LHCN-M2 (cell line): ENCODE measurements at places on chromosomes 1 and 21.

GRCh38 chr1:204320382-204320804 is 39.3 kb downstream of the PLEKHA6 start:
- peak; percentile 55 for DNase-seq

DNA sequence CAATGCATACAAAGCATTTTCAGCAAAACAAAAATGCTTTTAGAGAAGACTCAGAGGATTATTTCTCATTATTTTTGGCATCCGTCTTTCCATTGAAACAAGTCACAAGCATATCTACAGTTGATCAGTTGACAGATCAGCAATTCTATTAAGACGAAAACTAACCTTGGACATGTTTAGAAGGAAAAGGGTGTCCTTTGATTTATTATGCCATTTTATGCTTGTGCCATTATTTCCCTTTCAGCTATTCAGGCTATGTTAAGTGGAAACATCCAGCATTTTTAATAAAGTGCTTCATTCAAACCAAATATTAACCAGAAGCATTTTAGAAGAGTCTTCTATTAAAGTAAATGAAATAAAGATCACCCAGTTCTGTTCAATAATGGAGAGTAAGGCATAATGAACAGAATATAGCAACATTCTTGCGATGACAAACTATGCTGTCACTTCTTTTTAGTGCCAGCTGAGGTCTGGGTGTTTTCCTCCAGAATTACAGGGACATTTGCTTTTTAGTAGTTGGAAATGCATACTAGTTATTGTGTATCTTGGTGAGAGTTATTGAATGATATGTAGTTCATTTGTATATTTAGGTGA is 481.4 kb downstream of the PLA2G4A start:
- DNase-seq, result no peak

DNA sequence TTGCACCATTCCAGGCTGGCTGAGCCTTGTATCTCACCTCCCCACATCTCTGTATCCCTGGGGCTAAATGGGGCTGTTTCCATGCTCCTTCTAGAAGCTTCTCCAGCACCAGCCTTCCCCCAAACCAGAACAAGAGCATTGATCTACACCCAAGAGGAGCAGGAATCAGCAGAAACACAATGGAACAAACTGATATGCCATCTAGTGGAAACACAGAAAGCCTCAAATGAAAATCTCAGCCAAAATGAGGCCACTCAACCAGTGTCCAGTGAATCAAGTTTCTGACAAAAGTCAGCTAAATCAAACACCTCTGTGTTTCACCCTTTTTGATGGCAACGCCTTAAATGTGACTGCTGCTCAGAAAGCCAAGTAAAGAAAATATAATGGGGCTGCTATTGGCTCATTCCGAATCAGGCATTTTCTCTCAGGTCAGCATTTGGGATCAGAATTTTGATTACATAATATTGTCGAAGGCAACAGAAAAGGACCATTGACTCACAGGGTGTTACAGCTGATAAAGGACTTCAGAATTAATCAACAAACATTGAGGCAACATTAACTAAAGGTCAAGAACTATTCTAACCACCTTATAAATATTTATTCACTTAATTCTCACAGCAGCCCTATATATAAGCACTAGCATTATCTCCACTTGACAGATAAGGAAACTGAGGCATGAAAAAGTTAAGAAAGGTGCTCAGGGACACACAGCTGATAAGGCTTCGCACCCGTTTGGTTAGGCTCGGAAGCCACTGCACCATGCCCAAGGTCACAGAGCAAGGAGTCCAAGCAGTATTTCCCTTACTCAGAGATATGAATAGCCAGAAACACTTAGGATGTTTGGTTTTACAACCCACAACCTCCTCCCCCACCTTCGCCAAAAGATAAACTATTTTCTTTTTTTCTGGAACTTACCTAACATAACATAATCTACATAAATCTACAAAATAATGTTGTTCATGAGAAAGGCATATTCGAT is 85.8 kb upstream of the KCNJ15 start:
- peak; percentile 75 for DNase-seq

- DNase-seq, result peak; percentile 93
Observed at GRCh38 chr1:63713627-63714481, 60.0 kb upstream of the ROR1 start.

DNA sequence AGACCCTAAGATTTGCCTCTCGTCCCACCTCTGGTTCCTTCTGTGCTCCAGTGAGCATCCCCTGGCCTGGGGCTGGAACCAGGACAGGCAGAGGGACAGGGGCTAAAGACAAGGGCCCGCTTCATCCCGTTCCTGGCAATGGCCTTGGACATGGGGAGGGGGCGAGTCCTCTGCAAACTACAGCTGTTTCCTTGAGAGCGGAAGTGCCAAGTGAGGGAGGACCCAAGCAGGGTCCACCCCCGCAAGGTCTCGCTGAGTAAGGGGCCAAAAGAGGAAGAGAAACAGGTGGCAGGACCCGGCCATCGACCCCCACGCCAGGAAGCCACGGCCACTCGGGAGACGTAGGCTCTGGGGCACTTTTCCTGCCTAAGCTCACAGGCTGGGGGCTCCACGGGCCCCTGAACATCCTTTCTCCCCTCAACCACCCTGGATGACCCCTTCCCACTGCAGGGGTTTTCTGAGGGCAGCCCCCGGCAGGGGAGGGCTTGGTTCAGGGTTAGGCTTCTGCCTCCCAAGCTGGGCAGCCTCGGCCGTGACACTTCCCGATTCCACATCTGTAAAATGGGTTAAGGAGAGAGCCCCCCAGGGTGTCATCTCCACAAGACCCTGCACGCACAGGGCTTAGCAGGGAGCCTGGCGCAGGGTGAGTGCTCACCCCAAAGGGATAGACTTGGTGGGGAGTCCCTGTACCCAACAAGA is 17.9 kb upstream of the PLEKHG5 start:
- no peak for DNase-seq

- no peak for DNase-seq
Observed at GRCh38 chr1:186854102-186854501, 25.4 kb downstream of the PLA2G4A start.

- peak; percentile 29 for DNase-seq
Observed at GRCh38 chr1:163758977-163759670, 437.4 kb downstream of the NUF2 start.

DNA sequence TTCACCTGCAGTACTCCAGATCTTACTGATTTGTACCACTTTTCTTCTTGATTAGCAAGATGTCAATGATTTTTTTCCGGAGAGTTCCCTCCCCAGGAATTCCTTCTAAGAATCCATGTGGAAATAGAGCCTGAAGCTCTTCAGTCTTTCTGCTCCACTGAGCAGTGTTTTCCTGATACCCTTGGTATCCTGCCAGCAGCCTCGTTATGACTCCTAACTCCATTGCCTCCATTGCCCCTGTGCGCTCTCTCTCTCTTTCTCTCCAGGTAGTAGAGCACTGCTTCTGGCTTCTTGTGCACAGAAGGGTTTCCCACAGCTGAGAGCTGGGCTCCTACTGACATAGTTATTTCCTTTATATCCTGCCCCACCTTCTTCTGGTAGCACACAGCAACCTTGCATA is 12.2 kb downstream of the UBE2U start:
- no peak for DNase-seq

DNA sequence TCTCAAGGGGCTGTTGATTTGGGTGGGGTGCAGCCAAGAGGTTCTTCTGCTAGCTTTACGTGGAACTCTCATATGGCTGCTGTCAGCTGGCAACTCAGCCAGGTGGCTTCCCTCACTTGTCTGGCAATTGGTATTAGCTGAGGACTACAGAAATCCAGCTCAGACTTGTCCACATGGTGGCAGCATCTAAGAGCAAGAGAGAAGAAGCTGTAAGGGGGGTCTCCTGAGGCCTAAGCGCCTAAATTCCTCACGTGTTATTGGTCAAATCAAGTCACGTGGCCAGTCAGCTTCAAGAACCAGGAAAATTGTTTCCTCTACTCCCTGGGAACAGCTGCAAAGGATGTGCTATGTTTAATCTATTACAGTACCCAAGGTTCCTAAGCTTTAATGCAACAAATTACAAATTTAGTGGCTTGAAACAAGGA is 4.2 kb upstream of the DYRK3 start:
- peak; percentile 98 for DNase-seq

GRCh38 chr1:86176226-86176625 is 19.7 kb upstream of the COL24A1 start:
- DNase-seq, result no peak

DNA sequence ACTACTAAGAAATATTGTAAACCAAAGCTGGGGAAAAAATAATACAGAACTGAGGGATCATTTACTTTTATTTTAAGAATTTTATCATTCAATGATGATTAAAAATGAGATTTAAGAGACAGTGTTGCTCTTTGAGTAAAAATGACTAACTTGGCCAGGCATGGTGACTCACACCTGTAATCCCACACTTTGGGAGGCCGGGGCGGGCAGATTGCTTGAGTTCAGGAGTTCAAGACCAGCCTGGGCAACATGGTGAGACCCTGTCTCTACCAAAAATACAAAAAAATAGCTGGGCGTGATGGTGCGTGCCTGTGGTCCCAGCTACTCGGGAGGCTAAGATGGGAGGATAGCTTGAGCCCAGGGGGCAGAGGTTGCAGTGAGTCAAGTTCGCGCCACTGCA is 21.8 kb upstream of the PLEKHO1 start:
- peak; percentile 37 for DNase-seq

DNA sequence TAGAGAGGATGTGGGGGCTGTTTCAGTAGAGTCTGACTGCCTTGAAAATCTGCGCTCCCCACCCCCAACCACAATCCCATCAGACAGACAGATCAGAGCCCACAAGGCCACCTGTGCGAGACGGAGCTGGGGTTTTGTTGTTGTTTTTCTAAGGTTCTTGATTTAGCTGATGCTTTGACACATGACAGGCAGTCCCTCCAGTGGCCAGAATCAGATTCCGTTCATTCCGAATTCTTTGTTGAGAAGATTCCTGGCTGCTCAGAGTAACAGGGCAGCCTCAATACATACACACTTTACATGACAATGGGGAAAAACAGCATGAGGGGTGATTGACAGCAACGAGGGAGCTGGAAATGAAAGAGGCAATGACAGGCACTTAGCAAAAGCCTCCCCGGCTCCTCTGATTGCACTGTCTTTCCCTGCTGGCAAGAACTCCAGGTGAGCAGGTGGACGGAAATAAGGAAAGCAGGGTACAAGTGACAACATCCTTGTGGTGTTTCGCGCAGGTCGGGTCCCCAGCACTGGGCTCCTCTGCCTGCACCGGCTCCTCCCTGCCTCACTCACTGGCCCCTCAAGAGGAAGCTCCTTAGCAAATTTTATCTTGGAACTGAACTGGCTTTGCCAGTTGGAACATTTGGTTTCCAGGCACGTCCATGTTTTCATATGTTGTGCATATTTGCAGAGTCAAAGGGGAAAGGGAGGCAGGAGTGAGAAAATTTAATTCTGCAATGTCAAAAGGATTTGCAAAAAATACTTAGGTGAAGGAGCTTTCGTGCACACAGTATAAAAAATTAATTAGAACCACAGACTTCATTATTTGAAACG is 148.7 kb downstream of the PGBD5 start:
- DNase-seq, result no peak

DNA sequence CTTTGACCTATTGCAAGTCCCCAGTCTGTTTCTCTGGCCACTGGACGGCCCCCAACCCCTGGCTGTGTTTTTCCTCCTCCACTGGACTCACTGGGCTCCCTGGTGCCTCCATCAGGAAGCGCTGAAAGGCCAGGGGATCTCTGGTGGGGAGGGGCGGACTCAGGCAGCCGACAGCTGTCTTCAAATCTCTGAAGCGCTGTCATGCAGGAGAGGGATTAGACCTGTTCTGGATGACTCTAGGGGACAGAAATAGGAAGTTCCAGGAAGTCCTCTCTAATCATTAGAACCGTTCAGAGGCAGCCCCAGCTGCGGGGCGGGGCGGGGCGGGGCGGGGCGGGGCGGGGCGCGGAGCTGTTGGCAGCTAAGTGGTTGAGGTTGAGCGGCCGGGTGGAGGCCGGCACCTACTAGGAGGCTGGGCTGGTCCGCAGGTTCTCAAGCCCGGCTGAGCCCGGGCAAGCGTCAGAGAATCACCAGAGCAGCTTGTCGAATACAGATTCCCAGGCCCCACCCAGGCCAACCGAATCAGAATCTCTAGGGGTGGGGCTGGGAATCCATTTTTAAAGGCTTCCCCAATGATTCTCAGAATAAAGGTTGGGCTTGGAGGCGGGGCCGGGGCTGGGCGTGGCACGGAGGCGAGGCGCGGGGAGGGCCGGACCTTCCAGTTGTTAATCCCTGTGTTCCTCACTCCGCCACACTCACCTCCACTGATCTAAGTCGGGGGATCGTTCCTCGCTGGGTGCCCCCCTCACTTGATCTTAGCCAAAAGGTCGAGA is 11.4 kb upstream of the PHLDA3 start:
- peak; percentile 91 for DNase-seq

GRCh38 chr1:217140041-217140901 is 417.0 kb upstream of the ESRRG start:
- DNase-seq, result no peak

- no peak for DNase-seq
Observed at GRCh38 chr1:244212797-244213475, 161.9 kb downstream of the ZBTB18 start.

- DNase-seq, result no peak
Observed at GRCh38 chr1:96843601-96844000, 122.0 kb downstream of the PTBP2 start.

DNA sequence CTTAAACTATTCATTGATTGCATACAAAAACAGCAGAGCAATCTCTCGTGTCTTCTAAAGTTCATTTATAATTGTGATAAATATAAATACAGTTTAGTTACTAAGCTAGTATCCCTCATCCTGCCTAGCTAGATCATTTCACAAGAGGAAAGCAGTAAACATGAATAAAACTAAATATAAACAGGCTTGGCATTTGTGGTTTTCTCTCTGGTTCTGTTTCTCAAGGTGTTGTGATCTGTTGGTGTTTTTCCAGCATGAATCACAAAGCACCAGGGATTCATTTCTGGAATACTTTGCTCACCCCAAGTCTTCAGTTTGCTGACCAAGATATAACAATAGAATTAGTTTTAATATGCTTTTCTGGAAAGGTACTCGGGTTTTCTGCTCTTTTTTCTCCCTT is 32.7 kb upstream of the GLIS1 start:
- peak; percentile 88 for DNase-seq

DNA sequence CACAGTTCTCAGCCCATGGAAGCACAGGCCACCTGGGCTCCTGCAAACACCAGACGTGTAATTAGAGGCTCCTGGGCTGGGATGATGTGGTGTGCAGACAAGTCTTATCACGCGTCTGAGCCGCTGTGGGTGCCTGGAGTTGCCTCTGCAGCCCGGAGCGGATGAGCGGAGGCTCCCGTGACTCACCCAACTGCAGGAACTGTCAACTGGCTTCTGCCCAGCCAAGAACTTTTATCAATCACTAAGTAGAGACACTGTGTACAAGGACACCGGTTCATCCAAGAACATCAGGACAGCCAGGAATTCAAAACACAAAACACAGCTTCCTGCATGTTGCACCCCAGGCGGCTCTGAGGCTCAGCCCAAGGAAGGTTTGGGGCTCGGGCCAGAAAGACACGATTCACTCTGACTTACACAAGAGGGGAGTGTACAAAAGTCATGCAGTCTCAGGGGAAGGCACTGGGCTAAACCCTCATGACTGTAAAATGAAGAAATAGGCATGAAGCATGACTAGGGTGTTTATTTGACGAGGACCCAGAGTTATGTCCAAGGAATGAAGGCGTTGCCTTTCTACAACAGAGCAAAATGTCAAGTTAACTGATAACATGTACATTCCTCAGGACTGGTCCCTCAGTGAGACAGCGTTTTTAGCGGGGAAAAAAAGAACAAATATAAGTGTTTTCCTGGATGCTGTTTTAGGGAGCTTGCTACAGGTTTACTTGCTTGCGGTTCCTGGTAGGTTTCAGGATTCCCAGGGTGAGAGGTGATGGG is 21.1 kb downstream of the ERRFI1 start:
- DNase-seq, result peak; percentile 96
